ENCODE measurements at places on chromosomes 3 and 15. TPM values are rescaled to one million over a fixed set of nuclear protein-coding genes. Genes with fewer than 3 reads are reported as not detected.

The CORO2B gene
- total RNA-seq, result 1.0 TPM

DNA sequence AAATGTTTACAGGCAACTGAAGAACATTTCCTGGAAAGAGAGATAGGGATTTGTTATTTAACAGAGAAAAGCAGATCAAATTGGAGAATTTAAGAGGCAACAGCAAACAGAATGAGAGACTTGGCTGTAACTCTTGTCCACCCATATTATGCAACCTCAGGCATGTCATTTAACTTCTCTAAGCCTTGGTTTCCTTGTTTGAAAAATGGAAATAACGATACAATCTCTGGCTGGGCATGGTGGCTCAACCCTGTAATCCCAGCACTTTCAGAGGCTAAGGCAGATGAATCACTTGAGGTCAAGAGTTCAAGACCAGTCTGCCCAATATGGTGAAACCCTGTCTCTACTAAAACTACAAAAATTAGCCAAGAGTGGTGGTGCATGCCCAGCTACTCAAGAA lies 23.7 kb downstream of the ARRDC4 start:
- no peak for DNase-seq
- no peaks in the 10 kb centered on the region for H3K4me1 ChIP-seq
- H3K27me3 ChIP-seq, result peaks cover 6% of the 10 kb centered on the region
- no peak overlapping the region for H3K27ac ChIP-seq
- no peak overlapping the region for H3K4me3 ChIP-seq

GRCh38 chr3:101829437-101829830 lies 19.9 kb upstream of the NFKBIZ start:
- no peak for DNase-seq
- peak overlapping the region; percentile 98 for H3K27ac ChIP-seq
- H3K36me3 ChIP-seq, result peaks cover 65% of the 10 kb centered on the region

GRCh38 chr15:30882849-30883433 lies 20.8 kb upstream of the FAN1 start:
- H3K4me1 ChIP-seq, result no peaks in the 10 kb centered on the region
- H3K4me3 ChIP-seq, result no peak overlapping the region
- H3K27ac ChIP-seq, result no peak overlapping the region
- H3K27me3 ChIP-seq, result peaks cover 2% of the 10 kb centered on the region
- no peak for DNase-seq
- peaks cover 2% of the 10 kb centered on the region for H3K36me3 ChIP-seq

The CLRN1 gene
- total RNA-seq, result not detected

The IGDCC3 gene
- total RNA-seq, result not detected

GRCh38 chr15:42031198-42031915 lies 10.5 kb upstream of the PLA2G4E start:
- peaks cover 1% of the 10 kb centered on the region for H3K27me3 ChIP-seq
- no peak overlapping the region for H3K4me3 ChIP-seq
- peaks cover 32% of the 10 kb centered on the region for H3K4me1 ChIP-seq
- DNase-seq, result no peak

DNA sequence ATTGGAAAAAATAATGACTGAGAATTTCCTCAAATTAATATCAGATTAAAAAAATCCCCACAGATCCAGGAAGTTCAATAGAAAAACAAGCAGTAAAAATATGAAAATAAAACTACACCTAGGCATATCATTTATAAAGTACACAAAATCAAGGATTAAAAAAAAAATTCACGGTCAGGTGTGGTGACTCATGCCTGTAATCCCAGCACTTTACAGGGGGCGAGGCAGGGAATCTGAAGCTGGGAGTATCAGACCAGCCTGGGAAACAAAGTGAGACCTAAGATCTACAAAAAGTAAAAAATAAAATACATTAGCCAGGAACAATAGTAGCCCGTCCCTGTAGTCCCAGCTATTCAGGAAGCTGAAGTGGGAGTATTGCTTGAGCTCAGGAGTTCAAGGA lies 778.3 kb upstream of the ALCAM start:
- DNase-seq, result no peak
- H3K4me3 ChIP-seq, result no peak overlapping the region
